NCI-H510A (cell line): ENCODE measurements at places on chromosomes 6 and 20.

- no peak for DNase-seq
Observed at GRCh38 chr6:170460641-170461040, 92.5 kb downstream of the PSMB1 start.

DNA sequence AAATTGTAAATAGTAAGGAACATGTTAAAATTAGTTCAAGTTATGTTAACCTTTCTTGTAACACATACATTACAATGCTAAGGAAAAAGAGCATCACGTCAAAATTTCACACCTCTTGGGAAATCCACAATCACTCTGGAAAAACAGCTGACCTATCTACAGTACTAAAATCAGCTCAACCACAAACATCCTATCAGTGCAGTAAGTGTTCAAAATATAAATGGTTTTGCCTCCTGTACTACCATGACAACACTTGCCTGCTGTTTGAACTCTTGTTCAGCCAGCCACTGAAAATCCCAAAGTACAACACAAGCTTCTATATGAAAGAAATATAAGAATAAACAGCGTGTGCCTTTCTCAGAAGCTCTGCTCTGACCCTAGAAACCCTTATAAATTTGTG, 83.5 kb upstream of the PLN start:
- DNase-seq: no peak

DNA sequence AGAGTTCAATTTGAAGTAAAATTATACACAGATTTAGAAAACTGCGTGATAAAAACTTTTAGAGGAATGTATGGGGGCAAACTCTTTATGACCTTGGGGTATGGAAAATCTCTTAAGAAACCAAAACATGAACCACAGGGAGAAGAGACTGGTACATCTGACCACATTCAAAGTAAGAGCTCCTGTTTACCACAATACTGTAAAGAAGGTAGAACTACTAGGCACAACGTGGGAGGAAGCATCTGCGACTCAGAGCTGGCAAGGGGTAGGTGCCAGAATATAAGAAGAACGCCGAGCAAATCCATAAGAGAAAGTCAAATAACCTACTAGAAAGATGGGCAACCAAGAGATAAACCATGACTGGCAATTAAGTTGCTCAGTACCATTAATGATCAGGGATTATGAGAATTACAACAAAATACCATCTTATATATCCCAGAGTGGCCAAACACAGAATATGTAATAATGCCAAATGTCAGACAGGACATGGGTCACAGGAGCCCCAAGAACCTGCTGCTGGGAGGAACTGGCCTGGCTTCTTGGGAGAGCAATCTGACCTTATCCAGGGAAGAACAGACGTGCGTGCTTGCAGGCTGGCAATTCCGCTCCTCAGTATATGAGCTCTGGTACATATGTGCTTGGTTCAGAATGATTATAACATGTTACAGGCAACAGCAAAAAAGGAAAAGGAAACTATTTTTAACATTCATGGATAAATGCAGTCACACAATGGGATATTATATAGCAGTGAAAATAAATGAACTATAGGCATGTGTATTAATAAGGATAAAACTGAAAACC, 50.2 kb downstream of the INSM1 start:
- no peak for DNase-seq

DNA sequence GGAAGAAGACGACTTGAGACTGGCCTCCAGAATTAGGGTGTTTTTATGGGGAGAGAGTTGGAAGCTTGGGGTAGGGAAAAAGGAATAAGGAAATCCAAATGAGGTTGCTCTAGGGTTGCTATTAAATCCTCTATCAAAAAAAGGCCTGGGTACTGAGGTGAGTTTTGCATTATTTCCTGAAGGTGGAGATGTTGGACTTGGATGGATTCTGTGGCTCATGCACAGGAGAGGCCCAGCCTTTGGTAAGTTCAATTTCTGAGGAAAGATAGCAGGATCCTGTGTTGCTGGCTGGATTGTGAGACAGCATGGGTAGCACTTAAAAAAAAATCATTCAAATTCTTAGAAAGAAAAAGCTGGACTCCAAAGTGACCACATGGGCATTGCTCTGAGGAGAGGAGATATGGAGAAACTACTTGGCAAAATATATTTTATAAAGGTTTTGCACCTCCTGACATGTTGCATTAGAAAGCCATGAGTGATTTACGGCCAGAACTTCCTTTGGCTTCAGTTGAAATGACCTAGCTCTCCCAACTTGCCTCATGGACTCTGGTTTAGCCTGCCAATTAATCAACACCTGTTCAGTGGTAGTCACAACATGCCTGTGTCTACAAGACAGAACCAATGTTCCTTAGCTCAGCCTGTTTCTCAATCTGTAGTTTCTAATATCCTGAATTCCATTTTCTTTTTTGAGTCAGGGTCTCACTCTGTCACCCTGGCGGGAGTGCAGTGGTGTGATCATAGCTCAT, 152.1 kb upstream of the RALGAPA2 start:
- DNase-seq: peak; percentile 7

GRCh38 chr6:89311853-89312531, 3.1 kb downstream of the GABRR2 start:
- no peak for DNase-seq
